ENCODE measurements at places on chromosomes 11 and 22. TPM values are rescaled to one million over a fixed set of nuclear protein-coding genes. Genes with fewer than 3 reads are reported as not detected.

DNA sequence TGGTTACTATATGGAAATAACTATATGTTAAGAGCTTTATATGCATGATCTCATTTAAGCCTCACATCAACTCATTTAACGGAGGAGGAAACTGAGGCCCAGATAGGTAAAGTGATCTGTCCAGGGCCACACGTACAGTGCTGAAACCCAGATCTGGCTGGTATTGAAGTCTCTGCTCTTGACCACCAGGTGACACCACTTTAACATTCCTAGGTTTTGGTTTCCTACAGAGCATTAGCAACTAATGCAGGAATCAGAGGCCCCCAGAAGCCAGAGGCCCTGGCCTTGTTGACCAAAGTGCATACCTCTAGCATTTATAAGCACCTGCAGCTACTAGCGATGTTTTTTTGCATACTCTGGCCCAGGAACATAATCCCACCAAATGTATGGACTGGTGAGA lies 12.9 kb upstream of the LIMK2 start:
- no peak for DNase-seq

DNA sequence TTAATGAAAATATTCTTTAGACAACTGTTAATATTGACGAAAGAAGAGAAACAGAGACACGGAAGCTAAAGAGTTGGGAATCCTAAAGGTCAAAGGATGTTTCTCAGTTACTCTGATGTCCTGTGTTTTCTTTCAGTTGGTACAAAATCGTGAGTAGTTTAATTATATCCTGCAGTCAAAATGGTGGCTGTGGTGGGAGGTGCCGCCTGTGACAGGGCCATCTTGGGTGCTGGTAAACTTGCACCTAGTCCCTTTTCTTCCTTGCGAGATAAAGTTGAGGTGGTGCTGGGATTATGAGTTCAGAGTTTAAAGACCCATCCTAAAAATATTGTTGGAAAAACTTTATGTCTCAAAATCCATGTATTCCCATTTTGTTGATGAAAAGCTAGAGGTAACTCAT lies 2.2 kb downstream of the CECR2 start:
- DNase-seq = no peak

Gene TRIM44
- 52.1 TPM for total RNA-seq

Gene JAML
- total RNA-seq = not detected

GRCh38 chr22:37141971-37142370 lies 7.7 kb downstream of the IL2RB start:
- DNase-seq = no peak

Gene DDIAS
- 3.5 TPM for total RNA-seq

- DNase-seq = no peak
Observed at GRCh38 chr11:115674937-115675544, 170.8 kb upstream of the CADM1 start.

Gene CYB5R2
- total RNA-seq = 12.5 TPM

Measured in HFFc6 (cell line).